Chondrocyte (in vitro differentiated cells): ENCODE measurements at places on chromosomes 12 and 14. TPM values are rescaled to one million over a fixed set of nuclear protein-coding genes. Genes with fewer than 3 reads are reported as not detected.
A peak's percentile ranks its signal among the peaks of the same experiment; 100 is the strongest.

GRCh38 chr14:59961518-59962062 is 41.6 kb downstream of the LRRC9 start:
- DNase-seq: no peak
- H3K36me3 ChIP-seq: peaks cover 2% of the 10 kb centered on the region
- H3K27ac ChIP-seq: no peak overlapping the region
- peaks cover 8% of the 10 kb centered on the region for H3K4me1 ChIP-seq
- peaks cover 2% of the 10 kb centered on the region for H3K27me3 ChIP-seq
- no peak overlapping the region for H3K4me3 ChIP-seq

GRCh38 chr14:24556756-24557155 is 19.3 kb downstream of the CTSG start:
- H3K27ac ChIP-seq: no peak overlapping the region
- H3K4me1 ChIP-seq: peaks cover 4% of the 10 kb centered on the region
- H3K36me3 ChIP-seq: no peaks in the 10 kb centered on the region
- H3K27me3 ChIP-seq: peaks cover 2% of the 10 kb centered on the region
- H3K4me3 ChIP-seq: no peak overlapping the region

- no peak overlapping the region for H3K27ac ChIP-seq
- no peak overlapping the region for H3K4me3 ChIP-seq
- H3K36me3 ChIP-seq: no peaks in the 10 kb centered on the region
- no peak for DNase-seq
- no peaks in the 10 kb centered on the region for H3K27me3 ChIP-seq
Observed at GRCh38 chr12:124556896-124557501, 10.4 kb downstream of the NCOR2 start.

DNA sequence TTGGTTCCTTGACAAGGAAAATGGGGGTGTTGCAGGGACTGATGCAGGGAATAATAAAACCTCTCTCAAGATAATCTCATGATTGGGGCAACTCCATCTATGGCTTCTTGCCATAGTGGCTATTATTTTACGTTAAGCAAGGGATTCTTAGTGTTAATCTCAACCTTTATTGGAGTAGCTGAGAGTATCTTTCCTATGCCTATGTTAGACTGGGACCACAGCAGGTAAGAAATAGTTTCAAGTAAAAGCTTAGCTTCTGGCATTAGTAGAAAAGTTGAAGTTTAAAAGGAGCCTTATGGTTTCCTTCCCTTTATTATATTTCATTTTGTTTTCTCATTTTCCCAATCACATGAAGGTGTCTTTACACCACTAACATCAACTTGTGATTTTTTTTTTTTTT is 16.7 kb downstream of the SINHCAF start:
- no peaks in the 10 kb centered on the region for H3K36me3 ChIP-seq
- no peak for DNase-seq
- H3K27me3 ChIP-seq: no peaks in the 10 kb centered on the region
- peaks cover 3% of the 10 kb centered on the region for H3K4me1 ChIP-seq

DNA sequence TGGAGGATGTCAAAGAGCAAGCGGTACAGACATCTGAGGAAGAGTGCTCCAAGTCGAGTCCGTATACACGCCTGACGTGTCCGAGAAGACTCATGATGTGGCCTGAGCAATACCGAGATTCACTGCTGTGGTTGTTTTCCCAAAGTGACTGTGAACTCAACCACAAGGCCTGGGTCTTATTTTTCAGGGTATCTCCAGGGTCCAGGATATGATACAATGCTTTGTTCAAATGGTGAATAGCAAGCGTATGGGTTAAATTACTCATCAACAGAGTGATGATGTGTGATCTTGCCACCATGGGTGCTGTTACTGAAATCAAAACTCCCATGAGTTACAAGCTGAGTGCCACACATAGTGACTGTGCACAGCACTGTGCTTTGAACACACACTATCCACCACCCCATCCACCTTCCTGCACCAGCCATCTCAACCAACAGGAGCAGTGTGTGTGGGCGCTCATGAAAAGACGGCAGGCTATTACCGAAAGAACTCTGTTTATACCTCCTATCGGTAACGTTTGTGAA is 109.6 kb downstream of the BCAT1 start:
- H3K4me1 ChIP-seq: peaks cover 48% of the 10 kb centered on the region
- H3K27ac ChIP-seq: peak overlapping the region; percentile 83
- DNase-seq: no peak
- no peaks in the 10 kb centered on the region for H3K27me3 ChIP-seq

- H3K27ac ChIP-seq: no peak overlapping the region
- H3K27me3 ChIP-seq: no peaks in the 10 kb centered on the region
- peaks cover 1% of the 10 kb centered on the region for H3K36me3 ChIP-seq
- H3K4me1 ChIP-seq: peaks cover 46% of the 10 kb centered on the region
- no peak overlapping the region for H3K4me3 ChIP-seq
Observed at GRCh38 chr12:50637870-50638481, 125.9 kb upstream of the ATF1 start.

DNA sequence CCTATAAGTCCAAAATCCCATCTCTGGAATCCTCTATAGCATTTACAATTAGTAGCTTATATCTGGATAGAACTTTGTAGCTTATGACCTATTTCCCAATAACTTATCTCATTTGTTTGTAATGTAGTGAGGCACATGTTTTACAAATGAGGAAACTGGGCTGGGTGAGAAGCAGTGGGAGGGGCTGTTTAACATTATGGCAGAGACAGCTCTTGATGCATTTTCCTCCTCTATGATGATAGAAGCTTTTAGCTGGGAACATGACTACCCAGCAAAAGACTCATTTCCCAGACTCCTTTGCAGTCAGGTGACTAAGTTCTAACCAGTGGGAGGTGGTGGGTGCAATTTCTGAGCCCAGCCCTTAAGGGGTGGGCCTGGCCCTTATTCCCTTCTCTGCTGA is 179.7 kb downstream of the TTC8 start:
- no peak overlapping the region for H3K4me3 ChIP-seq
- peaks cover 11% of the 10 kb centered on the region for H3K4me1 ChIP-seq
- no peak overlapping the region for H3K27ac ChIP-seq
- no peaks in the 10 kb centered on the region for H3K27me3 ChIP-seq

DNA sequence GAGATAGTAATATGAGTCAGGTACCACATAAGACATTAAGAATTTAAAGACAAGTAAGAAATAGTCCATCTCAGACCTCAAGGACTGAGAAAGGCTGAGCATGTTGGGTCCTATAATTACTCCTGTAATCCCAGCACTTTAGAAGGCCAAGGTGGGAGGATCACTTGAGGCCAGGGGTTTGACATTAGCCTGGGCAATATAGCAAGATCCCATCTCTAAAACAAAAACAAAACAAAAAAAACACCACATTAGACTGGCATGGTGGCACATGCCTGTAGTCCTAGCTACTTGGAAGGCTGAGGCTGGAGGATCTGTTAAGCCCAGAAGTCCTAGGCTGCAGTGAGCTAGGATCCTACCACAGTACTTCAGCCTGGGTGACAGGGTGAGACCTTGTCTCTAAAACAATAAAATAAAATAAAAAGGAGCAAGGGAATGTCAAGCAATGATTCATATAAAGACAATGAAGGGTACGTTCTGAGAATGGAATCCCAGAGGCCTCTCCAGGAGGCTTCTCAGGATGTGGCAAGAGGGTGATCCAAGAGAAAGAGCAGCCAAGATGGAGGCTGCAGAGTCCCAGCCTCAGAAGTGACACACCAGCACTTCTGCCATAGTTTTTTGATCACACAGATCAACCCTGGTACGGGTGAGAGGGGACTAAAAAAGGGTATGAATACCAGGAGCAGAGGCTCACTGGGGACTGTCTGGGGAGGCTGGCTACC is 206.4 kb downstream of the CRADD start:
- no peak overlapping the region for H3K4me3 ChIP-seq
- no peak for DNase-seq
- H3K4me1 ChIP-seq: peaks cover 34% of the 10 kb centered on the region

- peak overlapping the region; percentile 87 for H3K4me3 ChIP-seq
- peaks cover 27% of the 10 kb centered on the region for H3K4me1 ChIP-seq
- H3K27ac ChIP-seq: peak overlapping the region; percentile 92
- DNase-seq: no peak
- H3K36me3 ChIP-seq: no peaks in the 10 kb centered on the region
Observed at GRCh38 chr12:112380663-112381405, 1.4 kb downstream of the HECTD4 start.

GRCh38 chr12:76622351-76622750 is 62.8 kb upstream of the OSBPL8 start:
- H3K4me1 ChIP-seq: peaks cover 5% of the 10 kb centered on the region
- H3K4me3 ChIP-seq: no peak overlapping the region
- DNase-seq: no peak
- no peaks in the 10 kb centered on the region for H3K27me3 ChIP-seq

- no peaks in the 10 kb centered on the region for H3K27me3 ChIP-seq
- peaks cover 2% of the 10 kb centered on the region for H3K36me3 ChIP-seq
- no peak overlapping the region for H3K27ac ChIP-seq
- DNase-seq: no peak
Observed at GRCh38 chr12:106027911-106028310, 110.8 kb downstream of the NUAK1 start.

- no peak overlapping the region for H3K4me3 ChIP-seq
- H3K27ac ChIP-seq: no peak overlapping the region
- DNase-seq: no peak
- H3K27me3 ChIP-seq: no peaks in the 10 kb centered on the region
- H3K4me1 ChIP-seq: peaks cover 12% of the 10 kb centered on the region
Observed at GRCh38 chr14:60349663-60350365, 100.8 kb downstream of the PPM1A start.

GRCh38 chr14:75822522-75823141 is 159.2 kb downstream of the TGFB3 start:
- DNase-seq: no peak
- H3K36me3 ChIP-seq: no peaks in the 10 kb centered on the region
- H3K27ac ChIP-seq: peak overlapping the region; percentile 98
- H3K4me1 ChIP-seq: peaks cover 74% of the 10 kb centered on the region
- no peak overlapping the region for H3K4me3 ChIP-seq
- no peaks in the 10 kb centered on the region for H3K27me3 ChIP-seq

- no peaks in the 10 kb centered on the region for H3K27me3 ChIP-seq
- H3K4me1 ChIP-seq: peaks cover 9% of the 10 kb centered on the region
- H3K4me3 ChIP-seq: peak within 1 kb of the TSS; percentile 51
- no peak within 1 kb of the TSS for H3K27ac ChIP-seq
Observed at GRCh38 chr14:74955229-74956026, at the start of gene PGF. PGF (minus strand) TSS chr14:74955597; CDS start chr14:74955242, 355 bp downstream.

Gene CELA1
- not detected in 3 replicates for total RNA-seq

Gene DLK1
- 0.33 to 0.45 TPM in 2 of 3 replicates, not detected in the other for total RNA-seq

Gene STXBP6
- total RNA-seq: 1.7 to 11.5 TPM (median 1.8 TPM) in 3 replicates

Gene LRRC10
- total RNA-seq: not detected in 3 replicates
